ENCODE measurements at places on chromosomes 12 and 14.

GRCh38 chr14:85254711-85255110, 275.2 kb upstream of the FLRT2 start:
- no peak for DNase-seq

GRCh38 chr12:52259657-52260243, 14.7 kb upstream of the KRT86 start:
- DNase-seq, result no peak

- no peak for DNase-seq
These were observed 144.1 kb downstream of the PRKD1 start for GRCh38 chr14:29783556-29783955.

- no peak for DNase-seq
These were observed 10.1 kb upstream of the FBXO33 start for GRCh38 chr14:39442293-39442692.

- DNase-seq, result no peak
These were observed 5.9 kb downstream of the PXN start for GRCh38 chr12:120259418-120260202.

GRCh38 chr14:22982477-22983245, at the start of gene AJUBA:
Gene AJUBA, minus strand, starts transcription at chr14:22982551. Its CDS starts 285 bp downstream, at chr14:22982266.
- peak; percentile 63 for DNase-seq

- DNase-seq, result no peak
These were observed 144.7 kb upstream of the RFLNA start for GRCh38 chr12:124150168-124150567.

DNA sequence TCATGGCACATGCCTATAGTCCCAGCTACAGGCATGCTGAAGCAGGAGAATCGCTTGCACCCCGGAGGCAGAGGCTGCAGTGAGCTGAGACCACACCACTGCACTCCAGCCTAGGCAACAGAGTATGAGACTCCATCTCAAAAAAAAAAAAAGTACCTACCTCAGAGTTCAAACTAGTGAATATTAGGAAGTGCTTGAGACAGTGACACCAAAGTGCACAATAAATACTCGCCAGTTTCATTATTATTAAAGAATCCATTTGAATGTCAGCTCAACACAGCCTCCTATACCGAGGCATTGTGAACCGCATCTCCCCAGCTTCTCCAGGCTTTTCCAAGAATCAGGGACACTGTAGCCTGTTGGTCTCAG, 5.0 kb downstream of the GAPDH start:
- DNase-seq, result no peak

DNA sequence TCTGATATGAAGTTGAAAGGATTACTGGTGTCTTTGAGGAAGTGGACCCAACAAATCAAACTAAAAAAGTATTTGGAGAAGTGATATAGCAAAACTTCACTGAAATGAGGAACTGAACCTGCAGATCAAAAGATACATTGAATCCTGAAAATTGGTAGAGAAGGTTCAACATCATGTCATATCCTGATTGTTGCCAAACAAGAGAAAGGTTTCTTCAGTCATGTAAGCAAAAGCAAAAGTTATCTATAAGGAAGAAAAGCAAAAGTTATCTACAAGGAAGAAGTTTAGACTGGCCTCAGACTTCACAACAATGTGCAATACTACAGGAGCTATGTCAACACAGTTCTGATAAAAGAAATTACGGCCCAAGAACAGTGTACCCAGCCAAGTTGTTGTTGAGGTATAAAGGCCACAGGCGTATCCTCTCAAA, 142.7 kb downstream of the RAD51B start:
- peak; percentile 4 for DNase-seq
